NCI-H1694 (cell line): ENCODE measurements at places on chromosomes 4 and X.

- DNase-seq: no peak
Measured at GRCh38 chrX:123256378-123256777, 72.3 kb downstream of the GRIA3 start.

DNA sequence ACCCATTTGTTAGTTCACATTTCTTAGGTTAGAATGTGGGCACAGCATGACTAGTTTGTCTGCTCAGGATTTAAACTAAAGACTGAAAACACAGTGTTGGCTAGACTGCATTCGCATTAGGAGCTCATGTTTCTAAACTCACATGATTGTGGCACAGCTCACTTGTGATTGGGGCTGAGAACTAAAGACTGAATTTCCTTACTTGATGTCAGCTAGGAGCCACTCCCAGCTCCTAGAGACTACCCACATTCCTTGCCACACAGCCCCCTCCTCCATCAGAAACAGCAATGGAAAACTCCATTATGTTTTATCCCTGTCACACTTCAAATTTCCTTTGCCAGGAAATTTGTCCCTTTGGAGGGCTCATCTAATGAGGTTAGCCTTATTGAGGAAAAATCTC is 170.2 kb upstream of the NUDT6 start:
- DNase-seq: no peak

DNA sequence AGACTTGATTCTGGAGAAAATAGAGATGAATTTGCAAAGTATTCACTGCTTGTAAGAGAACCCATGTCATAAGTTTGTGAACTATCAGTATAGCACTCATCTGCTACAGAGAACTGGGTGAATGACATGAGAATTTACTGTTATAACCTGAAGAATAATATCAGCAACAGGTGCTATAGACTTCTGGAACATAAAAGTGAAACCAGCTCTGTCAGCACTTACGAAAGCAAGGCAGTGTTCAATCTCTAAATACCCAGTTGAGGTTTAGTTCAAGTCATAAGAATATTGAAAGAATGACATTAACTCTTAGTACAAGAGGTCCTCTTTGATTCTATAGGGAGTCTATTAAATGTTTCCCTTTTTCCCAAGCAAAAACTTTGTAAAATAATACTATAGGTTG is 232.9 kb upstream of the ANKRD50 start:
- no peak for DNase-seq

- DNase-seq: no peak
Measured at GRCh38 chr4:120691536-120691935, 231.0 kb downstream of the PRDM5 start.

DNA sequence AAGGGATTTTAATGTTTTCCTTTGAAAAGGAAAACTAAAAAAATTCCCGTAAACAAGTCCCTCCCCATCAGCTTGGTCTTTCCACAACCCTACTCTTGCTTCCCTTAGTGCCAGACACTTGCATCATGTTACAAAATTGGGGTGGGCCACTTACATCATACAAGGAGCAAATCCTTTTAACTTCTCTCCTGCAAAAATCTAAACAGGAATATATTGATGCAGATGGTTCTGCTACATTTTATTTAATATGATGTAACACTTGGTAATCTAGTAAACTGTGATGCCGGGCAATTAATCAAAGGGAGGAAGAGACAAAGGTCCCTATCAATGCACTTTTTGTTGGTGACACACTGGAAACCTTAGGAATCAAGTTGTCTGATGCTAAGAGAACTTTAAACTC is 125.3 kb downstream of the UBE2K start:
- DNase-seq: no peak

GRCh38 chr4:1730532-1731135 is 9.3 kb downstream of the TACC3 start:
- DNase-seq: no peak
